Suppressor macrophage treated with lipopolysaccharide for 1 hour (primary cell): ENCODE measurements at places on chromosomes 5 and 9.

GRCh38 chr5:14665949-14666348 is 1.4 kb downstream of the OTULIN start:
- peak; percentile 28 for DNase-seq

- DNase-seq, result peak; percentile 48
Observed at GRCh38 chr5:173919443-173919842, 31.3 kb downstream of the CPEB4 start.

DNA sequence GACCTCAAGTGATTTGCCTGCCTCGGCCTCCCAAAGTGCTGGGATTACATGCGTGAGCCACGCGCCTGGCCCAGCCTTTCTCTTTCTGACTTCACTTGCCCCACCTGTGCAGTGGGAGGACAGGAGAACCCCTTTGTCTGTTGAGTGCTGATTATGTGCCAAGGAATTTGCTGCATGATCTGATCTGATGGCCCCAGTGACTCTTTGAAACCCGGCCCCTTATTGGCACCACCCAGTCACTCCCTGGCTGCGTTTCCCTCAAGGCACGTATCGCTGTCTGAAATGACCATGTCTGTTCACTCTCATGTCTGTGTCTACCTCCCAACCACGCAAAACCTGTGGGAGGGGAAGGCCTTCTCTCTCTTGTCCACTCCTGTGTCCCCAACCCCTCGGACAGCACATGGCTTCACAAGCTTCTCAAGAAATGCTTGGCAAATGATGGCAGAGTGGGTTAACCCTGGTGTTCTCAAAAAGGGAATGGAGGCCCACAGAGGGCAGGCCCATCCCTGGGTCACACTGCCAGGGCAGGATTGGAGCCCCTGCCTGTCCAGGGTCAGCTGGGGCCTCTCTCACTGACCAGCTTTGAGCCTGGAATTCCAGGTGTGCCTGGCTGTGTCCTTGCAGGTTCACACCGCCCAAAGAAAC is 21.9 kb downstream of the NEK6 start:
- DNase-seq, result no peak

- DNase-seq, result no peak
Observed at GRCh38 chr9:69089491-69089890, 53.9 kb downstream of the FXN start.

DNA sequence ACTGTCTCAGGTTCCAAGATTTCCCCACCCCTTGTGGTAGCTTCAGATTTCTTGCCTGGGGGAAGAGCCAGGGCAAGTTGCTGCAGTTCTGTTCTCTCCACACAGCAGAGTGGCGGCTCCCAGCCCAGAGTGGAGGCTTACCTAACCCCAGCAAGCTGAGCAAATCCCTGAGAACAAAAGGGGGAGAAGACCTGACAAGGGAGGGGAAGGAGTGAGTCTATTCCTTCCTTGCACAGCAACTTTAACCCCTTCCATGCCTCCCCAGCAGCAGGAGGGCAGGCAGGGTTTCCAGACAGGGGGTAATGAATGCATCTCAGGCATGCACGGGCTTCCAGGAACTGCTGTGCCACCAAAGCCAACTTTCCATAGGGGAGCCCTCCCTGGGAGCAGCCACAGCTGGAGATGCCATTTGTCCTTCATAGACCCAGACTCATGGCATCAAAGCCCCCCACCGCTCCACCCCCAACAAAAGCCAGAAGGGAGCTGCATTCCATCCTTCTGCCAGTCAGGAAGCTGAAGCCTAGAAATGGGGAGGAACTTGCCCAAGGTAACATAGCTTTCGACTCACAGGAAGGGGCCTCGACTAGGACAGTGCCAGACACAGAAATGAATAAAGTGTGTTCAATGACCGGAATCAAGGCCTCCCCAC is 28.8 kb upstream of the FAT2 start:
- DNase-seq, result no peak

DNA sequence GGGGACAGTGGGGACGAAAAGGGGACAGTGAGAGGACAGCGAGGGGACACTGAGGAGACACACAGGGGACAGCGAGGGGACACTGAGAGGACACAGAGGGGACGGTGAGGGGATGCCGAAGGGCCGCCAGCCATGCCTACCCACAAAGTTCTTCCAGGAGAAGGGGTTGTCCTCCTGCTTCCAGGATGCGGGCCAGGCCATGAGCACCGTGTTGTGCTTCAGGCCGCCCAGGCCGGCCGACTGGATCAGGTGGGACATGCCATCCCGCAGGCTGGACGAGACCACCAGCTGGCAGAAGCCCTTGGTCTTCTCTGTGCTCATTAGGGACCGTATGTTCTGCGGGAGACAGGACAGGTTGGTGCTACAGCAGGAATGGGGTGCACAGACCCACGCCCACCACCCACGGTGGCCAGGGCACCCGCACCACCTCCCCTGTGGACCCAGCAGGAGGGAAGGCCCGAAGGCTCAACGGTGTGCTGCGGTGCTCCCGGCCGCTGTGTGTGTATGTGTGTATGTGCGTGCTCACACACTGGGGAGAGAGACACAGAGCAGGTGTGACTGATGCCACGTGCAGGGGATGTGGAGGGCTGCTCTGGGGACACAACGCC is 46.6 kb downstream of the SLC12A7 start:
- DNase-seq, result no peak

- peak; percentile 69 for DNase-seq
Observed at GRCh38 chr5:170301981-170302652, 4.5 kb upstream of the LCP2 start.

- DNase-seq, result no peak
Observed at GRCh38 chr5:40623480-40624420, 56.0 kb upstream of the PTGER4 start.

DNA sequence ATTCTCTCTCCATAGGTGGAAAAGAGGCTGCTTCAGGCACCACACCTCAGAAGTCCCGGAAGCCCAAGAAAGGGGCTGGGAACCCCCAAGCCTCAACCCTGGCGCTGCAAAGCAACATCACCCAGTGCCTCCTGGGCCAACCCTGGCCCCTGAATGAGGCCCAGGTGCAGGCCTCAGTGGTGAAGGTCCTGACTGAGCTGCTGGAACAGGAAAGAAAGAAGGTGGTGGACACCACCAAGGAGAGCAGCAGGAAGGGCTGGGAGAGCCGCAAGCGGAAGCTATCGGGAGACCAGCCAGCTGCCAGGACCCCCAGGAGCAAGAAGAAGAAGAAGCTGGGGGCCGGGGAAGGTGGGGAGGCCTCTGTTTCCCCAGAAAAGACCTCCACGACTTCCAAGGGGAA is 16.4 kb downstream of the CD74 start:
- no peak for DNase-seq

DNA sequence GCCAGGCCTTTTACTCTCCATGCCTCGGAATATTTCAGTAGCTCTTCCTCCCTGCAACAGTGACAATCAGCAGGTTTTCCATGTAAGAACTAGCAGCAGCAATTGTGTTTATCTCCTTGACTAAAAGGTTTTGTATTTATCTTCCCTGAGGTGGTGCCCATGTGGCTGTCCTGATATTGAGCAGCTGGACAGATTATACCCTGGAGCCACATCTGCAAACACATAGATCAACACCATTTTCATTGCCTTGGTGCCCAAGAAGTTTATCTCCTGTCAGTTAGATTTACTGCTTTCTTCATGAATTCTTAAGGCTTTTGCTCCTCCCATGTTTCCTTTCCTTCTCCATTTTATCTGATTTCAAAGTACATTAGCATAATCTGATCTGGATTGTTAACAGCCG is 378.4 kb downstream of the SPATA31D1 start:
- no peak for DNase-seq

GRCh38 chr9:134057307-134057657 is 10.5 kb downstream of the BRD3 start:
- no peak for DNase-seq

DNA sequence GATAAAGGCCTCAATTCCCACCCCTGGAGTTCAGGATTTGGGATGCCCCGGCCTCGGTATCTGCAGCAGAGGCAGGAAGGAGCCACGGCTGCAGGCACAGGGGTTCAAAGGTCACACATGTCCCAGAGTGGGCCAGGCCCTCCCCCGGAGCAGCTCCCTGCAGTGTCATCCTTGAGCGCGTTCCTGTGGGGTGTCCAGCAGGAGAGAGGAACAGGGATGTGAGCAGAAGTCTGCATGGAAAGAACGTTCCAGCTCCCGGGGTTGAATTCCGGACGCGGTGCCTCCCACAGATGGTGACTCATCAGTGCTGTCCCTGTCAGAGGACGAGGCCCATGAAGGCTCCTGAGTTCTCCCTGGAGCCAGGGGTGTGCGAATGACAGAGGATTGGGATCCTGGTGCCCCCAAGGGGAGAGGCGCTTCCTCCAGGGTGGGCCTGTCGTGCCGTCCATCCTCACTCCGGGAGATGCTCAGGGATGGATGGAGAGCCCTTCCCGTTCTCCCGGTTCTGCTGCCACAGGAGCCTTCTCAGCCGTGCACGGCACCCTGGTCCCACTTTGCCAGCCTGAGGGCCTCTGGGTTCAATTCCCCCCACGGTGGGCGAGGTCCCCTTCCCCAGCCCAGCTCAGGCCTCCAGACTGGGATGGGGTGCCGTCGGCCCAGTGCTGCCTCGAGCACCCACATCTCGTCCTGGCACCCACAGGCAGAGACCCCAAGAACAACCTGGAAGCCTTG is 3.1 kb downstream of the LCN1 start:
- DNase-seq, result no peak

DNA sequence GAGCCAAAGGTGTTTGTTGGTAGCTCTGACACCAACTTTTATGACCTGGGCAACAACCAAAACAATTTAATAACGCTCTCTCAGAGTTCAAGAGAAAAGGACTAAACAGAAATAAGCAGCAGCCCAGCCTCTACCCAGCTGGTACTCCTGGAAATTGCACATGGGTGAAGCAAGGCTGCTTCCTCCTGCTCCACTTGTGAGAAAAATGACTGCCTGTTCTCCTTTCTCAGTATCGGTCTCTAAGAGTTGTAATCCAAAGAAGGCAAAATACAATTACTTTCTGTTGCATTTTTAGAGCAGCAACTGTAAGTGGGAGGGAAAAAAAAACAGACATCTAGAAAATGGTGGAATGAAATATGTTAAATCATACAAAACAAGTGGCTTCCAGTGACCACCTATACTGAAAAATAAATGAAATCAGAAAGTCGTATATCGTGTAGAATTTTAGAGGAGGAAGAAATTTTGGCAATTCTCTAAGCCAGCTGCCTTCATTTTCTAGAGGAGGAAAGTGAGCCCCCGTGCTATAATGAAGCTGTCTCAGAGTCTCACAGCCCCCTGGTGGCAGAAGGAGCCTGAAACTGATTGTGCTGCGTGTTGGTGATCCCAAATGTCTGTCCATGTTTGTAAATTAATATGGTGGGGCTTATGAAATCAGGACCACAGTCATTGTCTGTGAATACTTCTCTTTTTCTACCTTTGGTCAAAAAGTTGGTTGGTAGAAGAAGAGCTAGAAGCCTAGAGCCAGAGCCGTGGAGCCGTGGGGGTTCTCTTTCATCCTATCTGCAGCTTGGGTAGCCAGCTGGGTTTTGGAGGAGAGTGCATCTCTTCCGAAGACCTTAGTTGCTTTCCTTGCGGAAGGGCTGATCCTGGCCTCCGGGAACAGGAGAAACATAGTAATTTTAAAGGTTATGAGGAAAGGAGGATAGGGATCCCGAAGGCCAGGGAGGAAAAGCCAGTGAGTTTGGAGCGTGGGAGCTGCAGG is 139.9 kb downstream of the PIP5K1B start:
- DNase-seq, result peak; percentile 78

DNA sequence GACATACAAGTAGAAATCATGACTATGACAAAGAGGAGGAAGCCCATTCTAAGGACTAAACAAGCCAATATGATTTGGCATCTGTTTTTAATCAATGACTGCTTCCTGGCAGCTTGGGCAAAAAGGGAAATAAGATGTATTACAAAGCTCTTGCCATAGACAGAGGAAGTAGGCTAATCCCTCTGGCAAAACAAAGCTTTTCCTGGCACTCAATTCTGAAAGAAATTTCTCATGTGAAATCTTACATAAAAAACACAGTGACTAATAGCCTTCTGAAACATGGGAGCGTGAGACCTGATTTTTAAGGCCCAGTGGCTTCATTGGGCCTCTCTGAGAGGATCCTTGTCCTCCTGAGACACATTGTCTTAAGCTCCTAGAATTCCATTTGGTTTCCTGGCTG is 93.6 kb downstream of the COL23A1 start:
- DNase-seq, result peak; percentile 85

- peak; percentile 20 for DNase-seq
Observed at GRCh38 chr9:20095430-20096092, 306.7 kb upstream of the SLC24A2 start.

GRCh38 chr5:50717651-50718050 is 51.2 kb downstream of the PARP8 start:
- peak; percentile 80 for DNase-seq

GRCh38 chr9:86349271-86349670 is 4.9 kb downstream of the TUT7 start:
- DNase-seq, result no peak

DNA sequence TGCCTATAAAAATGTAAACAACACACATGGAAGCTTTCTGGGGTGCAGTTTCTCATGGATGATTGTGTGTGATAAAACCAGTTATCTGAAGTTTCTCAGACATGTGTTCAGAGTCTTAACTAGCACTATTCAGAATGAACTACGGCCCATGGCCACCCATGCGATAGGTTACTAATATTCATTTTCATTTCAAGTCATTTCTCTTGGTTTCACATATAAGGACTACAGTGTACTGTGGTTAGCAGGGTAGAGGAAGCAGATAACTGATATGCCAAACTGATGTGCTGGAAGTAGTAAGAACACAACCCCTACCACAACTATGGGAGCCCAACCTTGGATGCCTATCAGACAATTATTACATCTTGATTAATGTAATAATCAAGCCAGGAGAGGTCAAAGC is 372.1 kb downstream of the DTWD2 start:
- DNase-seq, result no peak

DNA sequence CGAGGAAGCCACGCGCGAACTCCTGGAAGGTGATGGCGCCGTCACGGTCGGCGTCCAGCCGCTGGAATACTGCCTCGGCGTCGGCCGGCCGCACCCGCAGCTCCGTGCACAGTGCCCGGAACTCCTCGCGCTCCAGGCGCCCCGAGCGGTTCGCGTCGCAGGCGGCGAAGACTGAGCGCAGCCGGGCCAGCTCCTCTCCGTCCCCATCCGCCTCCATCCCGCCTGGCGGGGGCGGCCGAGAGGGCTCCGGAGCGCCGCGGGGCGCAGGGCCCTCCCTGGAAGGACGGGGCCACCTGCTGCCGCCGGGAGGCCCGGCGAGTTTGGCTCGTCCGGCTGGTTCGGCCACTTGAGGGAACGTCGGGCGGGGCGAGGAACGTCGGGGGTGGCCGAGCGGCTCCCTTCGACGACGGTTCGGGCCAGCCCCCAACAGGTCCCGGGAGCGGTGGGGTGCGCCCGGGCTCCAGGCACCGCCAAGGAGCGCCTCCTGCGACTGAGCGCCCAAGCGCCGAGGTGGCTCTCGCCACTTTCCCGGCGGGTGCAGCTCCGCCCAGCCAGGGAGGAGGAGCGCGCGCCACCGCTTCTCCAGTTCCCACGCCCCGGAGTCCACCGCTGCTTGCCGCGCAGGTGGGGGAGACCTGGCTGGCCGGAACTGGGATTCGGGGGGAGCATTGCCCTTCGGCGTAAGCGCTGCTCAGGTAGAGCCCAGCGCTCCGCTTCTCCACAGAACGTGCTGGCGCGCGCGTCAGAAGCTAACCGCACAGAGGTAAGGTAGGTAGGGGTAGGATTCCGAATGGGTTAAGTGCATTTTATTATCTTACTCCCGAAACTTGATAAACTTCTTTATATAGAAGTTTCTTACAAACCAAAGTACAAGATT is at the start of gene RASEF:
Gene RASEF (minus strand): TSS at position 492 of the 877 bp plus-strand sequence. CDS start 275 bp downstream, at position 217.
- no peak for DNase-seq
